Chondrocyte (in vitro differentiated cells): ENCODE measurements at places on chromosomes 4 and X.

DNA sequence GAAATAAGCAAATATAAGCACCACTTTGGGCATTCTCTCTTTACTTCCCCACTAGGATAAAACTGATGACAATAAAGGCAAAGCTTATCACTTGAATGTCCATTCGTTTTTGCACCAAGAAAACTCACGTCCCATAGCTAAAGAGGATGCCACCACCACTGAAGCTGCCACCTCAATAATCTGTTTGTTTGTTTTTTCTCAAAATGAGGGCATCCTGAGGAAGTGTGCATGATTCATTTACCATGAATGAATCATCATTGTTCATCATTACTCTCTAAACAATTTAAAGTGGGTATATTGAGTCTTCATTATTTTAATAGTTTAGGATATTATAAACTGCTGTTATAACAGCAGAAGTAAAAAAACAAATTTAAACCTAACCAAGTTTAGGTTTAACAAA, 168.2 kb downstream of the DCTD start:
- H3K27me3 ChIP-seq = no peaks in the 10 kb centered on the region
- H3K4me3 ChIP-seq = no peak overlapping the region
- DNase-seq = no peak

DNA sequence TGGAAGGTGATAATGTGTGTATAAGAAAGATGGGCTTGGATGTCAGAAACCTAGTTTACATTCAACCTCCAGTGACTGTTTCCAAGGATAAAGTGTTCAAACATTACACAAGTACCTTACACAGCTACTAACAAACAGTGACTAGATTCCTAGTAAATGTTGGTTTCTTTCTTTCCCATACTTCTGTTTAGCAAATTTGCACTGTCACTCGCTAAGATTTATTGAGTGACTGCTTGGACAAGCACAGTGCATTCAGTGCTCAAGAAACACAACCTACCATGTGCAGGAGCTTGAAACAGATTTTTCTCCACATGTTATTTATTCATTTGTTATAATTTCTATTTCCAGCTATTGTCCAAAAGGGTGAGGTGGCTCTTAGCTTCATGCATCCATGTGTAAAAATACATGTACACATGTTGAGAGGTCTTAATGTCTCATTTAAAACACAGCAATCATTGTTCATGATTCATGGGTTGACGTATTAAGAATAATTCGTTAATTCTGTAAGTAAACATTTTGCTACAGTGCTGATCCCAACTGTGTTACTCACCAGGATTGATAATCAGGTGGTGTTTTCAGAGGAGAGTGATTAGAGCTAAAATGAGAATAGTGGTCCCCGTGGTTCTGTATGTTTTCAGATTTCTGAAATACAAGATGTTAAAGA, 153.0 kb downstream of the DCLK2 start:
- no peaks in the 10 kb centered on the region for H3K27me3 ChIP-seq
- H3K36me3 ChIP-seq = peaks cover 25% of the 10 kb centered on the region
- H3K27ac ChIP-seq = peak overlapping the region; percentile 79
- DNase-seq = no peak
- H3K4me1 ChIP-seq = peaks cover 75% of the 10 kb centered on the region
- H3K4me3 ChIP-seq = no peak overlapping the region

DNA sequence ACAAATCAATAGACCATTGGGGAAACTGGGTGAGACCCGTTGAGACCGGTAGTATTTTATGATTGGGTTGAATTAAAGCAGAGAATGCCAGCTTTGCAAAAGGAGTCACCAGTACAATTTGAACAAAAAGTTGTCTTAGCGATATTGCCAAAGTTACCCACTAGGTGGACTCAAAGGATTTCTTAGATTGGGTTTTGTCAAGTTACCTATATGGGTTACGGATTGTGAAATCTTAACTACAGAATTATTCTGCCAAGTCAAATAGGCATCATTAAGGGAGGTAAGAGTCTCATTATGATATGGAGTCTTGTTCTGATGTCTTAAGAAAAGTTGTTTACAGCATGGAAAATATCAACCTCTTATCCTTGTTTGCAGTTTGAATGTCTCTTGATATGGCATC, 15.0 kb upstream of the CT47A1 start:
- no peak overlapping the region for H3K4me3 ChIP-seq
- no peaks in the 10 kb centered on the region for H3K36me3 ChIP-seq
- no peaks in the 10 kb centered on the region for H3K27me3 ChIP-seq
- no peaks in the 10 kb centered on the region for H3K4me1 ChIP-seq

- H3K27ac ChIP-seq = no peak overlapping the region
- peaks cover 11% of the 10 kb centered on the region for H3K4me1 ChIP-seq
- no peak for DNase-seq
- no peaks in the 10 kb centered on the region for H3K36me3 ChIP-seq
- no peak overlapping the region for H3K4me3 ChIP-seq
- H3K27me3 ChIP-seq = no peaks in the 10 kb centered on the region
Observed at GRCh38 chr4:100070868-100071267, 119.4 kb downstream of the DDIT4L start.

- no peak overlapping the region for H3K27ac ChIP-seq
- no peaks in the 10 kb centered on the region for H3K4me1 ChIP-seq
- no peaks in the 10 kb centered on the region for H3K27me3 ChIP-seq
- H3K4me3 ChIP-seq = no peak overlapping the region
- DNase-seq = no peak
- H3K36me3 ChIP-seq = no peaks in the 10 kb centered on the region
Observed at GRCh38 chr4:60522265-60522664, 677.9 kb upstream of the ADGRL3 start.

DNA sequence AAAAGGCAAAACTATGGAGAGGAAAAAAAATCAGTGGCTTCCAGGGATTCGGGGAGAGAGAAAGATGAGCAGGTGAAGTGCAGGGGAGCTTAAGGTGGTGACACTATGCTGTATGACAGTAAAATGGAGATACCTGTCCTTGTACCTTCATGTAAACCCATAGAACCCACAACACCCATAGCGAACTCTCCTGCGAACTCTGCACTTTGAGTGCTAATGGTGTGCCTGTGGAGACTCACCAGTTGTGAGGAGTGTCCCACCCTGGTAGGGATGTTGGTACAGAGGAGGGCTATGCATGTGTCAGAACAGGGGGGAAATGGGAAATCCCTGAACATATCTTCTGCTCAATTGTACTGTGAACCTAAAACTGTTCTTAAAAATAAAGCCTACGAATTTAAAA, 42.8 kb downstream of the HMX1 start:
- no peak overlapping the region for H3K4me3 ChIP-seq
- H3K27me3 ChIP-seq = peaks cover 36% of the 10 kb centered on the region
- H3K27ac ChIP-seq = no peak overlapping the region
- H3K36me3 ChIP-seq = no peaks in the 10 kb centered on the region

GRCh38 chr4:79621061-79621460, 213.0 kb upstream of the GK2 start:
- H3K27me3 ChIP-seq = peaks cover 17% of the 10 kb centered on the region
- H3K27ac ChIP-seq = no peak overlapping the region
- DNase-seq = no peak

DNA sequence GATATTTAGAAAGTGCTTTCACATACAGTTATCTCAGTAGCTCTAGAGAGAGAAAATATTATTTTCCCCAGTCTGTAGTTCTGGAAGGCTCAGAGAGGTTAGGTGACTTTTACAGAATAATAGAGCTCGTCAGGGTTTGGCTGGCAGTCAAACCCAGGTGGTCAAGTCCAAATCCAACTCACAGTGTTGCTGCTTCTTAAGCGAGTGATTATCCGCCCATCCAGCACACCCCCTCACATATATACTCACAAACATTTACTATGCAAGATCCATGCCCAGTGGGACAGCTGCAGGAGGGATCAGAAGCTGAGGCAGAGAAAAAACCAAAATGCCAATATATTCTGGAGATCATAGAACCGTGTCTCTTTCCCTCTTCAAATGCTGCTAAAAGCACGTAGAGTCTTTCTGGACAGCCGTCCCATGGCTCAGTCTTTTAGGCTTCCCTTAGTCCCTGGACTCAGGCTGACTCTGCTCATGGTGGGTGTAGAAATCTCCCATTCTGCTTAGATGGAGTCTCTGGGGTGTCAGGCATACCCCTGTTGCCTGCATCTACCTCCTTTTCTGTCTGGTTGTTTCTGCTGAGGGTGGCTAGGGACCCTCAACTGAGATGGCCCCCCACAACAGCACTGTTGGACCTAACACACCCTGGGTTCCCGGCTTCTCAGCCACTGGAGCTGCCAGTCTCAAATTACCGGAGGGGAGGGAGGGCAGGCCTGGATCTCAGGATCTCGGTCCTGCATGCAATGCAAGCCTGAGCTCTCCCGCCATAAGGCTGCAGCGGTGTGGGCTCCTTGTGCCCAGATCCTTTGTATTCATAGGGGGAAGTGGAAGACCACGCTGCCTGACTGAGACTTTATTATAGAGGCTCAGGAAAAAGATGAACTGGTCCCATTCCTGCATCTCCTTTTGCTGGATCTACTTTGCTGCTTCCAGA, at the start of gene CHRNA9:
CHRNA9 (plus strand) TSS at position 743 of the 934 bp plus-strand sequence; CDS start at position 878, 135 bp downstream.
- peaks cover 26% of the 10 kb centered on the region for H3K4me1 ChIP-seq
- H3K4me3 ChIP-seq = peak within 1 kb of the TSS; percentile 2
- H3K27ac ChIP-seq = peak within 1 kb of the TSS; percentile 89
- no peak for DNase-seq
- H3K27me3 ChIP-seq = no peaks in the 10 kb centered on the region

DNA sequence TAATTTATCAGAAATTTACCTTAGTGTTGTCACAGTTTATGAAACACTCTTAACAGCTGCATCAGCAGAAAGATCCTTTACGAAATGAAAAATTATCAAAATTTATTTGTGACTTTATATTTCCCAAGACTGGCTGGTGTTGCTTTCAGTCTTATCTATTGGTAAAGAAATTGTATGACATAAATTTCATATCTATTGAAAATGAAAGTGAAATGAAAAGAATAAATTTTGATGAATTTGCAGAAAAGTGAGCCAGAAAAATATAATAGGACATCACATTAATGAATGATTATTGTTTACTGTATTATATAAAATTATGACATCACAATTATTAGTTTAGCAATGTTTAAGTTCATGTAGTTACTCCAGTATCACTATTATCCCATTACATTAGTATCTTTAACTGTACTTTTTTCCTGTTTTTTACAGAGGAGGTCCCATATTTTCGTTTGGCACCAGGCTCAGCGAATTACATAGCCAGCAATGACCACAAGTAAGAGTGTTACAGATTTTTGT, 13.2 kb upstream of the TMEM165 start:
- H3K27me3 ChIP-seq = no peaks in the 10 kb centered on the region
- H3K4me3 ChIP-seq = no peak overlapping the region

DNA sequence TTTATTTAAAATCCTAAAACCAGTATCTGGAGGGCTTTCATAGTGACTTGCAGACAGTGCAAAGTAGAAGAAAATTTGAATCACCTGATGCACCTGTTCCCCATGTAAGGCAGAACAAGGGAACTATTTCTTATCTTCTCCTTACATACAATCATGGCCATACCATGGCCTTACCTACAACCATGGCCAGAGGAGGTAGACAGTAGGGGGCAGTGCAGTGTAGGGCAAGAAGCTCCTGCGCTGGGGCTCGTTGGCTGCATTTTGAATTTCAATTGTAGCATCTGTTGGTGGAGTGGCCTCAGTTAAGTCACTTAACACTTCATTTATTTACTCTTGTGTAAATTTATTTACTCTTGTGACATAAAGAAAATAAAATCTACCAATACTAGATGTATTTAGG, 33.0 kb downstream of the GALNTL6 start:
- H3K27me3 ChIP-seq = peaks cover 6% of the 10 kb centered on the region
- H3K36me3 ChIP-seq = no peaks in the 10 kb centered on the region
- H3K4me3 ChIP-seq = no peak overlapping the region
- H3K4me1 ChIP-seq = no peaks in the 10 kb centered on the region
- H3K27ac ChIP-seq = no peak overlapping the region

- no peak for DNase-seq
- H3K4me1 ChIP-seq = peaks cover 19% of the 10 kb centered on the region
- H3K36me3 ChIP-seq = no peaks in the 10 kb centered on the region
- H3K27me3 ChIP-seq = no peaks in the 10 kb centered on the region
Observed at GRCh38 chr4:40055511-40055862, 1.2 kb upstream of the N4BP2 start.

DNA sequence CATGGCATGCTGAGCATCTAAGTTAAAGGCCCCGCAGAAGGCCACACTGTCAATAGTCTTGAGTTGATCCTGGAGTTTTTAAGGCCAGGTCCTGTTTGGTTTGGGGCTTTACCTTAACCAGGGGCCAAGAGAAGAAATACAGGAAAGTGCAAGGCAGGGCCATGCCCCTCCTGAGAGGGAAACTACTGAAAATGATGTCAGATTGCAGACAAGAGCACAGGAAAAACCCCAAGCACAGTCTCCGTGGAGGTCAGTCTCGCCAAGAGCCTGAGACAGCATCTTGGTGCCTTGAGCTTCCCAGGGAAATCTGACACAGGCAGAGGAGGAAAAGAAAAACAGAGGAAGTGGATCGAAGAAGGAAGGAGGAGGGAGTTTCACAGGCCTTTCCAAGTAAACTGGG, 32.2 kb upstream of the GATB start:
- no peak overlapping the region for H3K4me3 ChIP-seq
- H3K4me1 ChIP-seq = peaks cover 8% of the 10 kb centered on the region
- no peaks in the 10 kb centered on the region for H3K36me3 ChIP-seq
- no peak for DNase-seq
- peaks cover 14% of the 10 kb centered on the region for H3K27me3 ChIP-seq

DNA sequence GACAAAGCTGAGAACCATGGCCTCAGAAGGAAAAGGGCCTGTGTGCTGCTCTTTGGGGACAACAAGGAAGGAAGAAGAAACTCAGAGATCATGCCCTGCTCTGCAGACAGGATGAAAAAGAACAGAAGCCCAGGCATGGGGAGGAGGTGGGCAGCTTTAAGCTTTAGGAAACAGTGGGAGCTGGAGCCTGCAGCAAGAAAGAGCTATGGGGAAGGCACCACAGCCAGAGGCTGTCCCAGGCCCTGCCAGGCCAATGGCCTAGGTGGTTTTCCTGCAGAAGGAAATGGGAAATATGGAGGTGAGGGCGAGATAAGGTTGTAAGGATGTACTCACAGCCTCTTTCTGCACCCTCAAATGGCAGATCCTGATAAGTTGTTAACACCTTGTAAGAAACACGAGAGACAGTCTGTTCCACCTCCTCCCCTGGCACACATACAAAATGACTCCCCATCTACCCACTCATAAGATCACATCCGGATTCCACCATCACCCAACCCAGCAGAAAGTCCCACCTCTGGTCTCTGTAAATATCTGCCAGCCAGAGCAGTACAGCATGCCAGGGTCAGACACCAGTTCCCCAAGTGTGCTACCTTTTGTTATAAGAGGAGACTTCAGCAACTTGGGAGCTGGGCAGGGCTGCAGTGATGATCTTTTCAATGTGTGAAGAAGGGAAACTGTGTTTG, 105.2 kb downstream of the RTL5 start:
- no peak for DNase-seq
- H3K27ac ChIP-seq = no peak overlapping the region
- H3K4me1 ChIP-seq = peaks cover 37% of the 10 kb centered on the region
- H3K4me3 ChIP-seq = no peak overlapping the region

GRCh38 chrX:136064661-136065043, 79.4 kb downstream of the SLC9A6 start:
- H3K4me3 ChIP-seq = peak overlapping the region; percentile 1
- peaks cover 51% of the 10 kb centered on the region for H3K4me1 ChIP-seq
- no peaks in the 10 kb centered on the region for H3K27me3 ChIP-seq
- H3K36me3 ChIP-seq = no peaks in the 10 kb centered on the region

- H3K27me3 ChIP-seq = no peaks in the 10 kb centered on the region
- H3K4me1 ChIP-seq = peaks cover 11% of the 10 kb centered on the region
- no peak for DNase-seq
- no peak overlapping the region for H3K27ac ChIP-seq
- no peak overlapping the region for H3K4me3 ChIP-seq
- no peaks in the 10 kb centered on the region for H3K36me3 ChIP-seq
Observed at GRCh38 chr4:114161809-114162208, 182.4 kb upstream of the ARSJ start.

GRCh38 chr4:17027495-17027894, 129.1 kb upstream of the LDB2 start:
- H3K27me3 ChIP-seq = no peaks in the 10 kb centered on the region
- H3K27ac ChIP-seq = peak overlapping the region; percentile 80
- no peak overlapping the region for H3K4me3 ChIP-seq
- H3K4me1 ChIP-seq = peaks cover 21% of the 10 kb centered on the region
- H3K36me3 ChIP-seq = peaks cover 4% of the 10 kb centered on the region
